Mucosa of gallbladder (tissue), 1 donor: ENCODE measurements at places on chromosomes 6 and 20. TPM values are rescaled to one million over a fixed set of nuclear protein-coding genes. Genes with fewer than 3 reads are reported as not detected.

The PREX1 gene
- 29.8 TPM for total RNA-seq

The PHACTR1 gene
- 14.6 TPM for total RNA-seq

The SPINT4 gene
- not detected for total RNA-seq

The SLC2A10 gene
- total RNA-seq: 21.8 TPM

The DNMT3B gene
- 2.0 TPM for total RNA-seq

The OSBPL2 gene
- 85.3 TPM for total RNA-seq

The ZNFX1 gene
- 35.3 TPM for total RNA-seq

The CD164 gene
- 606 TPM for total RNA-seq

The FOXA2 gene
- 35.6 TPM for total RNA-seq

The COX4I2 gene
- 3.8 TPM for total RNA-seq

The CDH4 gene
- total RNA-seq: 3.5 TPM

The LHFPL5 gene
- total RNA-seq: 0.69 TPM

The RRBP1 gene
- 355 TPM for total RNA-seq

The DDX43 gene
- 1.6 TPM for total RNA-seq

GRCh38 chr20:11375966-11376365 is 541.7 kb upstream of the BTBD3 start:
- DNase-seq: no peak

DNA sequence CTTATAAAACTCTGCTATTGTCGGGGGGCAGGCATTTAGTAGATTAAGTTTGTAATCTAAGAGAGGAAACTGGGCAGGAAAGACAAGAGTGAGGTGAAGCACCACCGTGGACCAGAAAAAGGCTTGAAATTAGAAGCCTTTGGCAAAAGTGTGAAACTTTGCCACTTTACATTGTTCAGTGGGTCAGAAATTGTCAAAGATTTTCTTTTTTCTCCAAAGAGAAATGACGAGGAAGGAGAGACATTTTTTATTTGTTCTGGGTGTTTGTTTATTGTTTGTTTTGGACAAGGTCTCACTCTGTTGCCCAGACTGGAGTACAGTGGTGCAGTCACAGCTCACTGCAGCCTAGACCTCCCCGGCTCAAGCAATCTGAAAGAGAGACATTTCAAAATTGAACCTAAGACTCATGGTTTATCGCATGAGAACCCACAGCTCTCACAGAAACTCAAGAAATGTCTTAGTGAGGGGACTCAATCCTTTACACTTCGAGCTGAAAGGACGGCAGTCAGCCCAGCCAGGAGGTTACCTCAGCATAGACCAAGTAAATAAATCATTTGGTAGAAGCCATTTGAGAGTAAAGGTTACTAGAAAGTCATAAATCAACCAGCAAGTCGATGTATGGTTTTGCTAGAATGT is 262.8 kb upstream of the TAB2 start:
- no peak for DNase-seq

DNA sequence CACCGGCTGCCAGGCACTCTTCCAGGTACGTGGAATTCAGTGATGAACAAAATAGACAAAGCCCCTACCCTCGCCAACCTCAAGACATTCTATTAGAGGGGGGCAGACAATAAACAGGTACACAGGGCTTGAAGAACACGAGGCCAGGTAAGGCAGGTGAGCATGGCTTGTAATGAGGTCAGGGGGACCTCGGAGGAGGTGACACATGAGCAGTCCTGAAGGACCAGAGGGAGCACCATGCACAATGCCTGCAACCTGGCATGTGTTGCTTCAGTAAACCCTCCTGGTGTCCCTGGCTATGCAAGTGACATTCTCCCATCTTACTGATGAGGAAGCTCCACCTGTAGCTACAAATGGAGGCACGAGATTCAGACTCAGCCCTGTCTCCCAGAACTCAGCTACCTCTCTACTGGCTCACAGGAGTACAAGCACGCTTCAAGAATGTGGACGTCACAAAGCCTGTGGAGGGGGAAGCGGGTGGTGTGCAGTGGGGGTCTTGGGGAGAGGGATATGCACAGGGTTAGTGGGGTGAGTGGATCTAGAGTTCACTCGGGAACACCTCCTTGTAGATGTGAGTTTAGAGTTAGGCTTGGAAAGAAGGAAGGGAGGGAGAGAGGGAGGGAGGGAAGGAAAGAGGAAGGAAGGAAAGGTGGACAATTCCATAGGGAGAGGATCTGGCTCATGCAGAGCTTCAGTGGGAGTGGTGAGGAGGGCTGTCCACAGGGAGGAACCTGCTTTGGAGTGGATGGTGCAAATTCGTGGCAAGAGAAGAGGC is 7.6 kb upstream of the MAPK13 start:
- DNase-seq: no peak

DNA sequence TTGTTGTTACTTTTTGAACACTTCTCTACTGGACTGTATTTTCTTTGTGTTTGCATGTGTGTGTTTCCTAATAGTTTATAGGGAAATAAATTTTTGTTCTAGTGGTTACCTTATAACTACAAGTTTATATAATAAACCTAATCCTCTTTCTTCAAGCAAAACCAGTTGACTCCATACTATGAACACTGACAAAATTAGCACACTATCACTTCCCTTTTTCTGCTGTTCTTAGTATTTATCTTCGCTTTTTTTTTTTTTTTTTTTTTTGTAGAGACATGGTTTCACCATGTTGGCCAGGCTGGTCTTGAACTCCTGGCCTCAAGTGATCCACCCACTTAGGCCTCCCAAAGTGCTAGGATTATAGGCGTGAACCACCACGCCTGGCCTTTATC is 25.0 kb upstream of the C6orf62 start:
- no peak for DNase-seq

DNA sequence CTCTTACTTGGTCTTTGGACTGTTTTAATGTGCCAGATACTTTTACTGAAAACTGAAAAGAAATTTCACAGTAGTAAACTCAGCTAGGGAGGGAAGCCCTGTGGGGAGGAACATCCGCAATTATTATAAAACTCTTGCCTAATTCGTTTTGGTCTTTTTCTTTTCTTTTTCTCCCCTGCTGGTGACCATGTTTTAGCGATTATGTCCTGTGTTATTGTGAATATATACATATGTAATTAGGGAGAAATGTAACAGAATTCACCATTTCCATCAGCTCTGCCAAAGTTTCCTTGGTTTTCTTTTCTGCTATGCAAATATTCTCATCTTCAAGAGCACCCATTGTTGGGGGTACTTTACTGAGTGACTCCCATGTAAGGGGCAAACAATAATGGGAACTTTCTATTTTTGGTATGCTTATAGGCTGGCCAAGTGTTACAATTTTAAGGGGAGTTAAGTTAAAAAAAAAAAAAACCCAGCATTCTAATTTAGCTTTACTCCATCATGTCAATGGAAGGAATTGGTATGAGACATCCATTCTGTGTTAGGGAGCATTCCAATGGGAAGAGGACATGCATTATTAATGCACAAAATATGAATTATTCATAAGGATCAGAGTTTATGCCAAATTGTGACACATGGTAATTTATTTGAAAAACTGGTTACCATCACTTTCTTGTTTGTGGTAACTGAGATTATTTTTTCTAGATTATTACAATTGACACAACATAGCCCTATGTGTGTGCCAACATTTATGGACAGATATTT is 2.0 kb downstream of the DOK5 start:
- DNase-seq: no peak

GRCh38 chr6:70254784-70255183 is 48.1 kb downstream of the COL9A1 start:
- no peak for DNase-seq

- no peak for DNase-seq
These were observed 55.7 kb downstream of the CD40 start for GRCh38 chr20:46173652-46174468.

GRCh38 chr20:53917145-53918019 is 153.0 kb downstream of the BCAS1 start:
- DNase-seq: peak; percentile 72

- DNase-seq: no peak
These were observed 190.1 kb upstream of the DEFB112 start for GRCh38 chr6:50239853-50240252.

GRCh38 chr20:58340853-58341252 is 31.3 kb downstream of the RAB22A start:
- DNase-seq: no peak

- DNase-seq: no peak
These were observed 215.5 kb downstream of the SLC24A3 start for GRCh38 chr20:19427913-19428312.

DNA sequence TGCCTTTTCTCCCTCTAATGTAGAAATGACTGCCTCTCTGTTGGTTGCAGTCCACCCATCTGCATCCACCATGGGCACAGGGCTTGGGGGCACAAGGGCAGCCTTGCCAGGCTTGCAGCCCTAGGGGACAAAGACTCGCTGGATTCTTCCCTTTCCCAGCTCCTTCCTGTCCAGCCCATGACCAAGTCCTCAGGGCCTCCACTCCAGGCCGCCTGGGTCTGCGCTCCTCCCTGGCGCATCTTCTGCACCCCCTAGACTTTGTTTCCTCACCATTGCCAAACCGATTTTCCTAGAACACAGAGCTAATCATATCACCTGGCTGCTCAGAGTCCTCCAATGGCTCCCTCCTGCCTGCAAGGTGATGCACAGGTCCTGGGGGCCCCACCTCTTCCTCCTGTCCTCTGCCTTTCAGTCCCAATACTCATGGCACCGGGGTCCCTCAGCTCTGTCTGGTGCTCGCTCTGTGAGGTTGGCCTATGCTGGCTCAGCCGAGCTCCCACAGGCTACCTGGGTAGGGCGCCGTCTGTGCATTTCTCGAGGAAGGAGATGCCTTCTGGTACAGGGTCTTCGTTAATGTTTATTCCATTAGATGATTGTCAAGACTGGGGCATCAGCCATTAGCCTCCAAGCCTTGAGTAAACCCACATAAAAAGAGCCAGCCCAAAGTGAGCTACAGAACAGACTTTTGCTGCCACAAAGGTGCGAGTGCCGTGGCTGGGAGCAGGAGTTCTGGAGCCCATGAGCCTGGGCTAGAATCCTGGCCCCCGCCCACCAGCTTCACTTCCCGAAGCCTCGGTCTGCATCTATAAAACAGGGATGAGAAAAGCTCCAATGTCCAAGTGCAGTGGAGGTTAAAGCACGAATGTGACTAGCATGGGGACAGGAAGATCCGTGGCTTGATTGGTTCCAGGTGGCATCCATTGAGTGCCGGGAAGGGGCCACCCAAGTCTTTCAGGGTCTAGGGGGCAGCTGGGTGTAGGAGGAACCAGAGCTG is 17.7 kb downstream of the PSMG4 start:
- DNase-seq: no peak

- DNase-seq: no peak
These were observed 59.1 kb upstream of the PTPN1 start for GRCh38 chr20:50450881-50451752.

DNA sequence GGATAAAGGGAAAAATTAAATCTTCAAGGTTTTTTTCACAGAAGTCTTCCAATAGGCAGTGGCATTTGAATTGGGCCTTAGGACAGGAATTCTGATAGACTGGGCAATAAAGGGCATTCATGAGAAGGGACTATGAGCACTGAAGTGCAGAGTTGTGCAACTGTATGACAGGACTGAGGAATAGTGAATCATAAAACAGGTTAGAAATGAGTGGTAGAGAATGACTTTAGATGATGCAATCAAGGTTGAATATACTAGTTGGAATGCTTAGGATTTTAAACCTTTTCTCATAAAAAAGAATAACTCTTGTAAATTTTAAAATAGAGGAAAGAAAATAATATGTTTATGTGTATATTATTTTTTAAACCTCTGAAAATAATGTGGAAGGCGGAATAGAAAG is 944.7 kb downstream of the PHF3 start:
- no peak for DNase-seq

DNA sequence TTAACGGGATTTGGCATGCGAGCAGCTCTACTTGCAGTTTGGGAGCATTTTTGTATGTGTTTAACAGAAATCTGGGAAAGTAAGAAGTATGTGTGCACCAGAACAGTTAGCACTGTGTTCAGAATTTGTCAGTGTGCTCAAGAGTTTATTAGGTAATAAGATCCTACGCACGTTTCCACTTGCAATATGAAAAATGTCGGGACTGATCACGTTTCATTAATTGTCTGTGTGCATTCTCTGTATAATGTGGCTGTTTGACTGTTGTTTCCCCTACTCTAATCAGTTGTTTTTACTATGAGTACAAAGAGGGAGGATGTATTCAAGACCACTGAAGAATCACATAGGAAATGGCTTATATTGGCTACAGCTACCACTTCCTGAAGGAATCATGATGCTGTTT is 349.7 kb upstream of the POU3F2 start:
- no peak for DNase-seq

- no peak for DNase-seq
These were observed 62.5 kb upstream of the OGFRL1 start for GRCh38 chr6:71226151-71226550.

DNA sequence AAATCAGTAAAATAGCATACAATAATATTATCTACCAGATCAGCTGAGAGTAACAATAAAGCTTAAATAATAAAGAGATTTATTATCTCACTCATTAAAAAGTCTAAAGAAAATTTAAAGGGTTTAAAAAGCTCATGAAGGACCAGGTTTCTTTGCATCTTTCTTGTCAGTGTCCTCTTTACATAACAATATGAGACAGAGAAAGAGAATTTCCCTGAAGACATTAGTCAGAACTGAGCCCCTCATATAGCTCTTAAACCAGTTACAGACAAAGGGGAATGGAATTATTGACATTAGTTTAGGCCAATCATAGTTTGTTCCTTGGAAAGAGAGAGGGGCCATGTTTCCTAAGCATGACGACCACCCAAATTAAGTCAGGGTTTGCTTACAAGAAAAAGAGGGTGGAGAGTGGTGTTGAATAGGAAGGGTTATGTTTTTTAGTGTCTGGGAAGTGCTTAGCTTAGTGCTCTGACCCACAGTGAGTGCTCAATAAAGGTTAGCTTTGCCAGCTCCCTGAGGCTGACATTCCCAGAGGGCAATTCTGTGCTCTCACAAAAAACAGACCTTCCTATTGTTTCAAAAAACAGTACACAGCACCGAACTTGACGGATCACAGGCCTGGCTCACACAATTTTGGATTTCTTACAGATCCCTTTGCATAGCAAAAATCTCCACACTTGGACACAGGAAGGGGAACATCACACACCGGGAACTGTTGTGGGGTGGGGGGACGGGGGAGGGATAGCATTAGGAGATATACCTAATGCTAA is 3.6 kb upstream of the PLCB1 start:
- no peak for DNase-seq

- DNase-seq: peak; percentile 45
These were observed 250.4 kb downstream of the FOXA2 start for GRCh38 chr20:22333885-22334545.

DNA sequence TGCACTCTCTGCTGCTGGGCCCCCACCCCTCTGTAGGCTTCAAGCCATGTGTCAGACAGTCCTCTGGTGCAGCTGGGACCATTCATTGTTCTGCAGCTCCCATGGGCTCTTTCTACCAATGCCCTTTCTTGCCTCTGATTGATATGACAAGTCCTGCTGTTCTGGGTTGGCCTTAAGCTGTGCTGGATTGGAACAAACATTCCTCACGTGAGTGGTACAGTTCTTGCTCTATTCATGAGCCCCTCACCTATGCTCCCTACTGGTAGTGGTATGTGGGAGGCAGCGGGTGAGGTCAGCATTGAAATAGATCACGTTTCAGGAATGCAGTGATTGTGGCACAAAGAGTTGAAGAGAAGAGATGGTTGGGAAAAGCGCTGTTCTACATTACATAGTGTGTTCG is 48.8 kb upstream of the RALY start:
- DNase-seq: no peak
